ENCODE measurements at places on chromosomes 7 and 10. TPM values are rescaled to one million over a fixed set of nuclear protein-coding genes. Genes with fewer than 3 reads are reported as not detected.

Gene AKR1C2
- total RNA-seq: 4,175 TPM

Gene INA
- total RNA-seq: 31.4 TPM

Gene OR6B1
- total RNA-seq: not detected

Gene DYNC1I1
- 0.13 TPM for total RNA-seq

Gene CLIP2
- 20.7 TPM for total RNA-seq

Gene ETV1
- 3.5 TPM for total RNA-seq

Gene ZNF716
- not detected for total RNA-seq

Gene TMEM184A
- 15.2 TPM for total RNA-seq
